ENCODE measurements at places on chromosomes 7 and 10.

- DNase-seq: no peak
Observed at GRCh38 chr7:52119537-52119936, 802.9 kb upstream of the COBL start.

DNA sequence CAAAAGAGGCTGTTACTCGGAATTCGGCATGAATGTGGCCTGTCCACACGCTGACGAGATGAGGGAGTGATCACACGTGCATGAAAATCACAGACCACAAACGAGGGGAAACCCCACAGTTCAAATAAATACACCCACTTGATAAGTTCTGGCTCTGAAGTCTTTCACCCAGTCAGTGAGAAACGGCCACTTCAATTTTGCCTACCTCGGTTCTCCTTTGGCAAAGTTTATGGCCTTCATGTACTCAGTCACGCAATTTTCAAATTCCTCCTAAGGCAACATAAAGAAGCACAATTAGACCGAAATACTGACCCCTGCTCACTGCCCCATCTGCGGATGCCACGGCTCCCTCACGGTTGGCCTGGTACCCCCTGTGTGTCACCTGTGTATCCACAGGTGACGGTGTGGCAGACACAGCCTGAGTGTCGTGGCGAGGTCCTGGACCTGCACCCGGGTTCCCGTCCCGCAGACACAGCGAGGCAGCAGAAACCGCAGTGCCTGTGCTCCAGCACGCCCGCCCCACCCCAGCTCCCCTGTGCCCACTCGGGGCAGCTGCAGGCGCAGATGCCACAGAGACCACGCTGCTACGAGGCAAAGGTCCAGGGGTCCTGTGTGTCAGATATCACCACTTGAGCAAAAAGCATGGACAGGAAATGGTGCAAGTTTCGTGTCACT lies 1.4 kb downstream of the CFAP46 start:
- no peak for DNase-seq

GRCh38 chr7:139992353-139993044 lies 70.3 kb downstream of the PARP12 start:
- DNase-seq: no peak

DNA sequence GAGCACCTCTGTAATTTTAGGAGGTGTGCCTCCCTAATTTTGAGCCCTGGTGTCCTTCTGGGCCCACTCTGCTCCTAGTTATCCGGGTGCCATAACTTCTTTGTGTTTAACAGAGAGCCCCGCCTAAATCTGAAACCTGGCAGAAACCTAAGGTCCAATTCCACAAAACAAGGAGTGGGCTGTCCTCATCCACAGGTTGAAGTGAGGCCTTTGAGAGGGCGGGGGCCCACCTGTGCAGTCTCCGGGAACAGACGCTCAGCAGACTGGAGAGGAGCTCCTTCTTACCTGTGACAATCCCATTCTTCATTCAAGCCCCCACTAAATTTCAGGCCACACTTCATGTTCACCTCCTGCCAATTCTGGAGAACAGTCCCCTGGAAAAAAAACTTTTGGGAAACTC lies 10.9 kb downstream of the TMEM72 start:
- no peak for DNase-seq

DNA sequence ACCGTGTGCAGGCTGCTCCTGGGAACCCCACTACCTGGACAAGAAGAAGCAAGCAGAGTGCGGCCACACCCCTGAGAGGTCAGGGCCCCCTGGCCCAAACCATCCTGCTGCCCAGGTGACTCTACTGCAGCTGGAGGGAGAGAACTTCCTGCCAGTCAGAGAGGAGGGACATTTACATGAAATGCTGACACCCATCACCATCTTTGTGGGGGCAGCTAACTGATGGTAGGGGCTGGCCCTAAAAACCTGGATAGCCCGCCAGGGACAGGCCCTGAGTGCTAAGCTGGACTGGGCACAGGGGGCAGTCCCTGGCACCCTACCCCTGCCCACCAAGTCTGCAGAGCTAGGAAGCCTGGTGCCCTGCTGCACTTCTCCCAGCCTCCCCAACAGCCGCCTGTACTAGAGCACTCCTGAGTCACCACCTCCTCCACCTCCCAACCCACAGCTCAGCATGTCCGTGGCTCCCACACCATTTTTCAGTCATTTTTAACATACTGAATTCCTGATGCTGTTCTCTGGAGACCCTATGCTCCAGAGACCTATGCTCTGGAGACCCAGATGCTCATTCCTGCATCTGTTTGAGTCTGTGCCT lies 27.5 kb downstream of the DPCD start:
- DNase-seq: no peak

GRCh38 chr7:26787701-26788100 lies 76.7 kb downstream of the SKAP2 start:
- DNase-seq: no peak

- DNase-seq: no peak
Observed at GRCh38 chr7:27123007-27123476, 7.5 kb downstream of the HOXA4 start.

- no peak for DNase-seq
Observed at GRCh38 chr10:132063432-132063831, 2.3 kb upstream of the JAKMIP3 start.

GRCh38 chr10:7410301-7410861 lies 453 bp downstream of the SFMBT2 start:
- no peak for DNase-seq

- DNase-seq: no peak
Observed at GRCh38 chr10:5910323-5911100, 20.5 kb downstream of the FBH1 start.

DNA sequence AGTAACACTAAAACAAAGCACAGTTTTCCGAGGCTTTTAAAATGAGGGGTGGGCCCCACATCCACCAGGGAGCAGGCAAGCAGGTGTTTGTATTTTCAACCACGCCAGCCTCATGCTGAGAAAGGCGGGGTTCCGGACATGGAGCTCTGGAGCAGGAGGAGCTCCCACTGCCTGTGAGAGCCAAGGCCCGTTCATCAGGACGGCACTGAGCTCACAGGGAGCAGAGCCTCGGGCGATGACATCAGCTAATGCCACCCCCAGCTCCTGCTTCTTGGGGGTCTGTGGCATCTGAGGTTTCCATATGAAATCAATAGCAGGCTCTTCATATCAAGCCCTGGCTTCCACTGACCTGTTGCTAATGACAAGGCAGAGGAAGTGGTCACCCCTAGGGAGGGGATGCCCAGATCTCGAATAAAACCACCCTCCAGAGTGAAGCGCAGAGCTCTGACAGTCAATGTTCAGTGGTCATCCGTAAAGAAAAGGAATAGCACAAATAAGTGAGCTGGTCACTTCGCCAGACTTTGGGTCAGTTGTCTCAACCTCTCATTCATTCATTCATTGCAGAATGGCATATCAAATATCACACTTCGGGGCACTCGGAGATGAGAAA lies 89.1 kb downstream of the TNS3 start:
- no peak for DNase-seq

DNA sequence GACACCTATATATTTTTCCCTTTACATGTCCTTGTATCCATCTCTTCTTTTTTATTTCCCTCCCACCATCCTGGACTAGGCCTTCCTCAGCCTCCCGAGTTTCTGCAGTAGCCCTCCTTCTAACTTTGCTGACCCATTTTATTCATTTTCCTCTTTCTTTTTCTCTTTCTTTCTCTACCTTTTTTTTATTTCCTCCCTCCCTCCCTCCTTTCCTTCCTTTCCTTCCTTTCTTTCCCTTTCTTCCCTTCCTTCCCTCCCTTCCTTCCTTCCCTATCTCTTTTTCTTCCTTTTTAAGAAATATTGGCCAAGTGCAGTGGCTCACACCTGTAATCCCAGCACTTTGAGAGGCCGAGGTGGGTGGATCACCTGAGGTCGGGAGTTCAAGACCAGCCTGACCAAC lies 9.7 kb upstream of the CAMK2G start:
- DNase-seq: no peak

DNA sequence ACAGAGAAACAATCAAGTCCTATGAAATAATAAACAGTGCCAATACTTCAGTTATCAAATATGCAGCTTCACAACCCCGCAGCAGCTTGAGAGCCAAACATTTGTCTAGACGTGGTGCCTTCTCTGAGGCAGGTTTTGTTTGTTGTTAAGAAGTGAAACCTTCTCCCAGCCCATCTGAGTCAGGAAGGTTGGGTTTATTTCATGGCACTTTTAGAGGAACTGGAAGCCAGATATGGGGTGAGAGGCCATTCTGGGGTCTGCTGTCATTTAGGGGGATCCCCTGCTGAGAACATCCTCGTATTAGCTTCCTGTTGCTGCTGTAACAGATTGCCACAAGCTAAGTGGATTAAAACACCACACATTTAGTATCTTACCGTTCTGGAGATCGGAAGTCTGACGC lies 113.6 kb downstream of the GRK5 start:
- DNase-seq: no peak

- no peak for DNase-seq
Observed at GRCh38 chr7:110142939-110143526, 947.9 kb upstream of the LRRN3 start.

- no peak for DNase-seq
Observed at GRCh38 chr7:1889556-1890181, 219.6 kb downstream of the ELFN1 start.

DNA sequence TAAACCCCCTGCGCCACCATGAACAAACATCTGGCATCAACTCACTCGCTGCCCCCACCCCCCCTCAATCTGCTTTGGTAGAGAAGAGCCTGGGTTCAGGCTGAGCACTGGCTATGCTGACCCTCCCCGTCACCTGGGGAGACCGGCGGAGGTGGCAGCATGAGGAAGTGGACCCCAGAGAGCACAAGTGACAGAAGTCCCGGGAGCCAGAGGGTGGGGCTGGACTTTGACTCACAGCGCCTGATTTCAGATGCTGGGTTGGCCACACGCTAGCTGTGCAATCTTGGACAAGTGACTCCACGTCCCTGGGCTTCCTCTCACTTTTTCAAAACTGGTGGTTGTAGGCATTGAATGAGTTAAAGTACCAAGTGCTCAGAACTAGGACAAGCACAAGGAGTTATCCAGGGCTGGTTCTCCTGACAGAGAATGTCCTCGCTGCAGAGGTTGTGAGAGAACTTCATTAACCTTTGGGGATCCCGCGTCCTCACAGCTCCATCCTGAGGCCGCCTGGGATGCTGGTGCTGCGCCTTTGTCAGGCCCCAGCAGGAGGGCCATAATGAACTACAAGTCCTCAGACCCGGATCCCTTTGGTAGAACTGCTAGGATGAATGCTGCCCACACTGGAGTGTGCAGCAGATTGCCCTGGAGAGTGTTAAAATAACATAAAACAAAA lies 48.8 kb upstream of the RASGEF1A start:
- DNase-seq: no peak

DNA sequence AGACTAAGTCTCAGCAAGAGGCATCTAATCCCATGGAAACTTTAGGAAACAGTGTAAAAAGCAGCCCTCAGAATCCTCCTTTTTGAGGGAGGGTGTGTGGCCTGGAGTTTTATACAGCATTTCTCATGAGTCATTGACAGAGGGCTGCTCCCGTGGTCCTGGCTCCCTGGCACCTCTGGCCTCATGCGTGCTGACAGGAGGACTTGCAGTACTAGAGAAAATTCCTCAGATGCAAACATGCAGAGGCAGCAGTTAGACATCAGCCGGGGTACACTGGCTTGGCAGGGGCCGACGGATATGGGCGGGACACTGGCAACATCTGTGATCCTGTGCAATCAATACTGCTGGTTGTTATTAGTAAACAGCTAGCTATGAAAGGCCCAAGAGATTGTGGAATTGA lies 925.1 kb upstream of the CELF2 start:
- DNase-seq: no peak

DNA sequence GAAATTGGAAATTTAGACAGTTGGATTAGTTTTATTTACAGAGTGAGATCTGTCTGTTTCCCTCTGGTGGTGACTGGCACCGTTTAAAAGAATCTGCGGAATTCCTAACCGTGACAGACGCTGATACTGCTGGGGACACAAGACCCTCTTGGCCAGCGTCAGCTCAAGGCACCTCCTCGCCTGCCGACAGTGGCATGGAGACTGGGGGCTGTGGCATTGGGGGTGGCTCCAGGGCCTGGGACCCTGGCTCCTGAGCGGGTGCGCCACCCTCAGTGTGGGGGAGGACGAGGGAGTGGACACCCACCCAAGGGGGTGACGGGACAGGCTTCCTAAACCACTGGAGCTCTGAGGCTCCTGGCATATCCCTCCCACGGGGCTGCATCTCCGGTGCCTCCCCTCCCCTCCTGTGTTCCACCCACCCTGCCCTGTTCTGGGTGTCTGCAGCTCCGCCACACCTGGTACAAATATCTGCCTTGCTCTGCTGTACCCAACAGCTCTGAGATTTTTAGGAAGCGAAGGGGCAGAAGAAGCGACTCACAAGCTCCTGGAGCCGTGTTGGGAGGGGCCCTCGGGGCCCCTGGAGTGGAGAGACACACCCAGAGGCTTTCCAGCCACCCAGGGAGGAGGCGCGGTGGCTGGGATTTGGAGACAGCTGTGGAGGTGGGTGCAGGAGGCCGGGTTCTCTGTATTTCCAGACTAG lies 178.7 kb downstream of the DNAJB6 start:
- no peak for DNase-seq

GRCh38 chr10:89940076-89940475 lies 238.7 kb downstream of the KIF20B start:
- no peak for DNase-seq

DNA sequence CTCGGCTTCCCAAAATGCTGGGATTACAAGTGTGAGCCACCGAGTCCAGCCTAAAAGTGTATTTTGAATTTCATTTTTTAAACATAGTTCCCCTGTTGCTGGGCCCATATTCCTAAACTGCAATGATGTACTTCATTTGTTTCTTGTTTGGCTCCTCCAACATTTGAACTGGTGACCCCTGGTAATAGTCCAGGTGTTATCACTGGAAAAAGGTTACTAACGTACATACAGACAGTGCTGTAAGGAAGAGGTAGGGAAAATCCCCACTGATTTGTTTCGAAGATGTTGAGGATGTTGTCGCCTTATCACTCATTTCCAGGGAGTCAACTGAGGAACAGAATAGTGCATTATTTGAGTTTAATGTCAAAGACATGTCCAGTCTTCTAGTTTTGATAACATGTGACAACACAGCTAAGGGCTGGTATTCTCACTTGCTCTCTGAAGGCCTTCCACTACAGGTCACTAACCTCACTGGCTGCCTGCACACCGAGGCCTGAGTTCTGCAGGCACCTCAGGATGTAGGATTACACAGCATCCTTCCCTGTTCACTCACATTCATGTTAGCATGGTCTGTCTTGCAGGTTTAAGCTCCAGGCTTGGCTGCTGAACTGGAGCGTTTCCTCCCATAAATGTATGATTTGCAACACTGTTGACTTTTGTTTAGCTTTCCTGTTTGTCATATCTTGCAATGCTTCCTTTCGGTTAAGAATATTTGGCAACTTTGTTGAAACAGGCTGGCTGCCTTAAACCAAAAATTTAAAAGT lies 362.8 kb downstream of the INHBA start:
- peak; percentile 23 for DNase-seq

- DNase-seq: no peak
Observed at GRCh38 chr10:36534471-36535002, 590.9 kb upstream of the ANKRD30A start.

- no peak for DNase-seq
Observed at GRCh38 chr10:18231480-18231879, 91.3 kb downstream of the CACNB2 start.

- DNase-seq: peak; percentile 43
Observed at GRCh38 chr7:5677538-5678294, 103.7 kb downstream of the RNF216 start.

- no peak for DNase-seq
Observed at GRCh38 chr10:4353964-4354363, 472.0 kb upstream of the AKR1E2 start.

All from HuH-7.5 (cell line).